CD4-positive, alpha-beta T cell treated with Interferon alpha-2 for 1 hour (primary cell): ENCODE measurements at places on chromosomes 13 and 19.

DNA sequence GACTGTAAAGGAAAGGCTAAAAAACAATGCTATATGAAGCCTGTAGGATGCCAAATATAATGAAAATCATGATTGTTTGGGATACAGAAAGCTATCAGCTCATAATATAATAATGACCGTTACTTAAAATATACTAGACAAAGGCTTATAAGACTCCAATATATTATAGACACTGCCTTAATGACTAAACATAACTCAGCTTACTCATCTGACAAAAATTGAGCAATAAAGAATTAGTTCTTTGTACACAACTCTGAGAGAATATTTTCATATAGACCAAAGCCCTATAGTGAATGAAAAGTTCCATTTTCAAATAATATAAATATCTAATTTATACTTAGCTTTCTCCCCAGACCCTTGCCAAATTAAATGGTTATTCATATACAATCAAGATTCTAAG lies 283.3 kb downstream of the DIAPH3 start:
- DNase-seq: no peak

- DNase-seq: no peak
Observed at GRCh38 chr13:83150616-83151307, 731.5 kb downstream of the SLITRK1 start.

DNA sequence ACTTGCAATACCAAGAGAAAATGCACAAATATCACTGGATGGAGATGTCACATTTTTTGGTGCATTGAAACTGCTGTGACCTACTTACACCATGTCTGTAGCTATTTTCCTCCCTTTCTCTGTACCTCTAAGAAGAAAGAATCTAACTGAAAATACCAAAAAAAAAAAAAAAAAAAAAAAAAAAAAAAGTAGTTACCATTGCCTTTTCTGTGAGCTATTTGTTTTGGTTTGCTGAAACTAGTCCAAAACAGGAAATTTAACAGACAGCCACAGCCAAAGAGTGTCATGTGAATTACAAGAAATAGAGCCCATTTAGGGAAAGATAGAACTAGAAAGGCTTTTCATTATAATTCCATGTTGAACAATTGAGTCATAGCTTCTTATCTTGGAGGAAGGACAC lies 37.3 kb downstream of the TNFSF13B start:
- no peak for DNase-seq

GRCh38 chr13:39820606-39821005 lies 165.1 kb downstream of the COG6 start:
- DNase-seq: no peak
